ENCODE measurements at places on chromosomes 13 and 19.
A peak's percentile ranks its signal among the peaks of the same experiment; 100 is the strongest.

GRCh38 chr13:66513728-66514127 lies 716.4 kb downstream of the PCDH9 start:
- peak; percentile 9 for DNase-seq

- peak; percentile 10 for DNase-seq
Observed at GRCh38 chr19:16025108-16026101, 50.9 kb upstream of the TPM4 start.

DNA sequence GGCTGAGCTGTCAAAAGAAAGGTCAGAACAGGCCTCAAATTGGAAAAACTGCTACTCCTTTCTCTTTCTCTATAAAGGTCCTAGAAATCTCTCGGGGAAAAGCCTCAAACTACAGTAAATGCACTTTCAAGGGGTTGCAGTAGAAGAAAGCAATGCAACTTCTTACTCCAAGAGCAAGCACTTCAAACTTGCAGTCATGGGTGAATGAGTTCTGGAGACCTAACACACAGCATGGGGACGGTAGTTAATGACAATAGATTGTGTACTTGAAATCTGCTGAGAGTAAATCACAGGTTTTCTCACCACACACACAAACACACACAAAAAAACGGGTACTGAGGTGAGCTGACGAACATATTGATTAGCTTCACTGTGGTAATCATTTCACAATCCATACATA lies 11.8 kb downstream of the TUBGCP3 start:
- no peak for DNase-seq

- DNase-seq = no peak
Observed at GRCh38 chr13:109144693-109145437, 515.5 kb downstream of the MYO16 start.

DNA sequence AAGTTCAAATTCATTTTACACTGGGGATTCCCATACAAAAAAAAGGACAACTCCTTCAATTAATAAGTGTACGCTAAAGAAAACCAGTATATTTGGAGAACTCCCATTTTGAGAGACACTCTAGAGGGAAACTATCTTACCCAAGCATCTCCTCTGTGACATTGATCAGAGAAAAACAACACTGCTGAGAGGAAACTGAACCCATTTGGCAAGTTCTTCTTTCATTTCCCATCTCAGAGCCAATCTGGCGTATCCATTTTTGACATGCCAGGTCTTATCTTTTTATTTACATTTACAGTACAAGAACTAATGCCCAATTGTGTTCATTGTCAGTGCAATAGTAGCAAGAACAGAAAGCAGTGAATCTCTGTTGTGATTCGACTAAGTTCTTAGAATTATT lies 30.1 kb downstream of the LIG4 start:
- DNase-seq = no peak

DNA sequence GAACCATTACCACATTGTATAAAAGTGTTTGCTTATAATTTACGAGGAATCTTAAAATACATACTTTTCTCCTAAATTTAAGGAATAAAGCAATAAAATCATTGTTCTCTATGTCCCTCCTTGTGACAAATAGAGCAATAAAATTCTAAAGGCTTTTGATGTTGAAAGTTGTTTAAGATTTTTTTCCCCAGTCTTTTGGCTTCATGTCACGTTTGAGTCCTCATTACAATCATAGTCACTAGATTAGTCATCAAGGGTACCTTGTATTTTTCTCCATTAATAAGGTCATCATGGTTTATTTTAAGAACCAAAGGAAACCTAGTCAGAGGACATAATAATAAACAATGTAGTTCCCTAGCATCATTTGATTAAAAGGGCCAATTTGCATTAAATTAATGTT lies 3.2 kb downstream of the WBP4 start:
- no peak for DNase-seq

GRCh38 chr19:11745869-11746268 lies 7.1 kb upstream of the ZNF823 start:
- DNase-seq = no peak

DNA sequence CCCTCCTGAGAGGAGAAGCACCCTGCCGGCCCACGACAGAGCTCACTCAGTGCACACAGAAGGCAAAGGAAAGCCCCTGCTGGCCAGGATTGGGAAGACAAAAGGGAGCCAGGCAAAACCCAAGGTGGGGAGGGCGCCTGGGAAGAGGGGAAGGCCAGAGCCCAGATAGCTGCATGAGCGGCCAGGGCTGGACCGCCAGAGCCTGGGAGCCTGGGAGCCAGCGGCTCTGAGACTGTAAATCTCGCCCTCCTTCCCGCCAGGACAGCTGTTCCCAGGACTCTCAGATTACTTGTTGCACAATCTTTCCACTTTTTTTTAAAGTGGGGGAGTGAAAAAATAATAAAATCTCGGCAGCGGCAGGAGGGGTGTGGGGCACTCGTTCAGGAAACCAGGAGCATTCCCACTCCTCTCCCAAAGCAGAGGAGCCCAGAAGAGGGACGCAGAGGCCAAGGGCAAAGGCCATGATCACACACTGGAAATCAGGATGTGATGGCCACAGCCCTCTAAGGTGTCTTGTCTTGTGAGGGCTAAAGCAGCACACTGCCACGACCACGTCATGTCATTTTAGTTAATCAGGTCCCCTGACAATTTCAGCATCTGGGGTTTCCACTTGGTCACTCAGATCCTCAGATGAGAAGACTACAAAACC lies 19.6 kb upstream of the EPHX3 start:
- DNase-seq = peak; percentile 51

DNA sequence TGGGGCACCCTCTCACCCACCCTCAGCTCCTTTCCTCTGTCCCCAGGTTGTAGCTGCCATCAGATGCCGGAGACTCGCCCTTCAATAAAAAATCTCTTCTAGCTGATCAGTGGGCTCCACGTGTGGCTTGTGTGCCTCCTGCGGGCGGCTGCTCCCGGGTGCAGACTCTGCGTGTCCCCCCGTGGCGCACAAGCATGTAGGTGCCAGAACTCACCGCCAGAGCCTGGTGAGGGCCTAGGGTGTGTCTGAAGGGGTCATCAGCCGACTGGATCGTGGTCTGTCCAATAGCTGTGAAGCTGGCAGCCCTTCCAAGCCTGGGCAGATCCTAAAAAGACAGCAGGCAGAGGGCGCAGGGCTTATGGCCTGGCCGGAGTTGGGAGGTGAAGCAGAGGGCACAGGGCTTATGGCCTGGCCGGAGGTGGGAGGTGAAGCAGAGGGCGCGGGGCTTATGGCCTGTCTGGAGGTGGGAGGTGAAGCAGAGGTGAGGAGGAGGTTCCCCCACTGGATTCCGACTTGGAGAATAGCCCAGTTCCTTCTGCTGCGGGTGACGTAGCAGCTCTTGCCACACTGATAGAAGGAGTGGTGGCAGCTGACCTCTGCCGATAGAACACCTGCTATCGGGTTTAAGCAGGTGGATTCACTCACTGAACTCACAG lies 11.7 kb downstream of the NOP53 start:
- DNase-seq = no peak

- DNase-seq = no peak
Observed at GRCh38 chr13:85993567-85993966, 194.3 kb upstream of the SLITRK6 start.

- DNase-seq = peak; percentile 57
Observed at GRCh38 chr19:9934132-9934950, 2.0 kb downstream of the OLFM2 start.

GRCh38 chr13:40456397-40456953 lies 210.0 kb downstream of the FOXO1 start:
- no peak for DNase-seq

DNA sequence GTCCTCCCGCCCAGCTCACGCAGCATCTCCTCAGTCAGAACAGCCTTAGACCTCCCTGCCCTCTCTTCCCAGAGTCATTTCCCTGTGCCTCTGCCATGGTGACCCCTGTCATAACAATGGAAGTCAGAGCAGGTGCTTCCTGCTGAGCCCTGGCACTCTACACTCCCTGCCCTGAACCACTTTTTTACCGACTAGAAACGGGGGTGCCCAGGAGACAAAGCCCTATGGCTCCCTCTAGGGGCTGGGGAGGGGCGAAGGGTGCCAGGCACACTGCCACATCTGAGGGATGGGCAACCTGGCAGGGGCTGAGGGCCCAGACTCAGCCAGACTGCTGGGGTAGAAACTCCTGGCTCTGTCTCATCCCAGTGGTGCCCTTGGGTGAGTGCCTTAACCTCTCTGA lies 16.4 kb downstream of the ZNF574 start:
- no peak for DNase-seq

DNA sequence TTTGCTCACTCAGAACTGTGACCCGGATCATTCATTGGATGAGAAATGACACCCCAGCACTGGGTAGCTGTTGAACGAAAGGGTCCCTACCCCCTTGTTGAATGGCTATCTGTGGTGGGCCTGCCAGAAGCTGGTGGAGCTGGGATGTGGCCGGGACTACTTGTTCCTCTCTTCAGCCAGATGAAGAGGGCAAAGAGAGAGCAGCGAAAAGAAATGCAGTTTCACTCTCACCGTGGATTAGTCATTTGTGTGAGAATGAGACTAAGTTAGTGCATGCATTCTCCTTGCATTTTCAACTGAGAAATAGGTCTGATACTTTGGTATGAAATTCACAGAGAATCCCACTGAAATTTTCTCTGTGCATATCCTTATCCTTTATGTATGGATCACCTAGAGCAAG lies 553.1 kb downstream of the IRS2 start:
- no peak for DNase-seq

DNA sequence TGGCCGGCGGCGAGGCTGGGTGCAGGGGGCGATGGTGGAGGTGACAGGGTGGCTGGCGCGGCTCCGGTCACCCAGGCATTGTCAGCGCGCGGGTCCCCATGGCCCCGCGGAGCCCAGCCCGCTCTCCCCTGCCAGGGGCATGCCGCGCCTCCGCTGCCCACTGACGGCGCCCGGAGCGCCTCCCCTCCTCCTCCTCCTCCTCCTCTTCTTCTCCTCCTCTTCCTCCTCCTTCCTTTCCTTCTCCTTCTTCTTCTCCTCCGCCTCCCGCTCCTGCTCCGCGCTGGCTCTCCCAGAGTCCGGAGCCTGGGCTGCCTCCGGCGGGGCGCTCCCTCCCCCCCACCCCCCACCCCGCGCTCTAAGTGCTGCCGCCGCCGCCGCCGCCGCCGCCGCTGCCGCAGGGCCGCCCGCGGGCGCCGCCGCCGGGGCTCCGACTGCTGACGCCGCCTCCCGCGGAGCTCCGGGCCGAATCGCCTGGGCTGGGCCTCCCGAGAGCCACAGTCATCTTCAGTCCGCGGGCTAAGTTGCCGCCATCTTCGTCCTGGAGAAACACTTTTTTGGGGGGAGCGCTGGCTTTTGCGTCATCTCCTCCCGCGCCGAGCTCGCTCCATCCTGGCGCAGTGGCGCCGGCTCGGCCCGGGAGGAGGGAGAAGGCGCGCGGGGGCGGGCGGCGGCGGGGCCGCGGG lies 348.3 kb downstream of the LIG4 start:
- DNase-seq = peak; percentile 53

GRCh38 chr19:48487948-48488347 lies 18.8 kb downstream of the CYTH2 start:
- DNase-seq = no peak

DNA sequence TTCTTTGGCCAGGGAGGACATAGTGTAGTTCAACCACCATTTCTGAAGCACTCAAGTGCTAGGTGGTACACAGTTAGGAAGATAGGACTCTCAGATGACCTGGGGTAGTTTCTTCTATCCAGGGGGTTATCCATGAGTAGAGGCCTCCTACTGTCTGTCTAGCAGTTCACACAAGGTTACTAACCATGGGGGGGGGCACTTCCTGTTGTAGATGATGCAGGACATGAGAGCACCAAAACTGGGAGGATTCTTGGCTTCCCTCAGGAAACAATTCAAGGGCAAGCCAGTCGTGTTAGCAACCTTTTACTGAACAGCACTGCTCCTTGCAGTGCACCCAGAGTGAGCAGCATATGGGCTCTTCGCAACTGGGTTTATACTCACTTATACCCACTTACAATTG lies 8.9 kb upstream of the TPP2 start:
- DNase-seq = no peak

GRCh38 chr13:100068133-100068931 lies 20.6 kb upstream of the PCCA start:
- no peak for DNase-seq

- DNase-seq = no peak
Observed at GRCh38 chr13:42497798-42498197, 76.2 kb upstream of the TNFSF11 start.

DNA sequence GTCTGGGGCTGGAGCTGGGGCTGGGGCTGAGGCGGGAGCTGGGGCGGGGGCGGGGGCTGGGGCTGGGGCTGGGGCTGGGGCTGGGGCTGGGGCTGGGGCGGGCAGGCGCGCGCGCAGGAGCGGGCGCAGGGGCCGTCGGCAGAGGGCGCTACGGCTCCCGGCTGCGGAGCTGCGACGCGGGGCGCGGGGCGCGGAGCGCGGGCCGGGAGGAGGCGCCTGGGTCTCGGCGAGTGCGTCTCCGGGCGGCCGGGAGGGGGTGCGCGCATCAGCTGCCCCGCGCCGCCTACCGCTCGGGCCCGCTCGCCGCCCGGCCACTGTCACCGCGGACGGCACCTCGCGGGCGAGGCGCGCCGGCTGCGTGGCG lies 422 bp upstream of the MTUS2 start:
- peak; percentile 30 for DNase-seq

DNA sequence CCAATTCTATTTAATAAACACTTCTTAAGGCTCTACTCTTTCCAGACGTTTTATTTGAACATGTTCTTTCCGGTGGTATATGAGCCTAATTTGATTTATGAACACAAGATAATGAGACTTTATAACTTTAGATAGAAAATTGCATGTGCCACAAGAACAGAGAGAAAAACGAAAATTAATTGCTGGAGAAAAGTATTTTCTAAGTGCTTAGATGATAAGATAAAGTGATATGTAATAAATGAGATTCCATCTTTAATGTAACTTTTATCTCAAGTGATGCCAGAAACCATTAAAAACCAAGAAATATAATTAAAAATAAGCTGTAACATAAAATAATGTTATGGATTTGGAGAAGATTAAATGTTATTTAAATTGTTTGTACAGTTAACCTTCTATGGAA lies 33.2 kb upstream of the KL start:
- DNase-seq = no peak

DNA sequence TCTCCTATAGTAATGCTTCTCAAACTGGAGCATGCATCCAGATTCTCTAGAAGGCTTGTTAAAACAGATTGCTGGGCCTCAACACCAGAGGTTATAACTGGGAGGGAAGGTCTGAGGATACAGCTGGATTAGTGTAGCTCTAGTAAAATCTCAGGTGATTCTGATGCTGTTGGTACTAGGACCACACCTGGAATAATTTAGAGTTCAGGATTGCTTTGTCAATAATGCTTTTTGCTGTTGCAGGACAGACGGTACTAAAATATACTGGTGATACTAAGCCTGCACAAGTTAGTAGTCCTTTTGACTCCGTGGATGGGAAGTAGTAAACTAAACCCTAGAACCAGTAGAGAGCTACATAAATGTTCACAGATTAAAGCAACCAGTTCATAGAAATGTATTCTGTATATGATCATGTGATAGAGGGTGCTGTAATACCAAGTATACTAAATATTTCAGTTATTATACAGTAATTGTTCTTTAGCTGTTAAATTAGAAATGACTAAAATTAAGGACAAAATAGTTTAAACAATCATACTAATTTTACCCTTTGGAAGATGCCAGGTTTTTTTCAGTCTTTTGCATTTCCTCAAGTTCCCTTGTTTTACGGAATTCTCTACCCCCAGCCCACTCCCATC lies 258.2 kb upstream of the STARD13 start:
- peak; percentile 28 for DNase-seq

- no peak for DNase-seq
Observed at GRCh38 chr13:50017819-50018218, 2.6 kb downstream of the KCNRG start.

Data from SK-N-DZ (cell line).